Osteoblast (primary cell): ENCODE measurements at places on chromosomes 5 and 9. TPM values are rescaled to one million over a fixed set of nuclear protein-coding genes. Genes with fewer than 3 reads are reported as not detected.
A peak's percentile ranks its signal among the peaks of the same experiment; 100 is the strongest.

GPR151 gene
- total RNA-seq = not detected in 2 replicates

DNA sequence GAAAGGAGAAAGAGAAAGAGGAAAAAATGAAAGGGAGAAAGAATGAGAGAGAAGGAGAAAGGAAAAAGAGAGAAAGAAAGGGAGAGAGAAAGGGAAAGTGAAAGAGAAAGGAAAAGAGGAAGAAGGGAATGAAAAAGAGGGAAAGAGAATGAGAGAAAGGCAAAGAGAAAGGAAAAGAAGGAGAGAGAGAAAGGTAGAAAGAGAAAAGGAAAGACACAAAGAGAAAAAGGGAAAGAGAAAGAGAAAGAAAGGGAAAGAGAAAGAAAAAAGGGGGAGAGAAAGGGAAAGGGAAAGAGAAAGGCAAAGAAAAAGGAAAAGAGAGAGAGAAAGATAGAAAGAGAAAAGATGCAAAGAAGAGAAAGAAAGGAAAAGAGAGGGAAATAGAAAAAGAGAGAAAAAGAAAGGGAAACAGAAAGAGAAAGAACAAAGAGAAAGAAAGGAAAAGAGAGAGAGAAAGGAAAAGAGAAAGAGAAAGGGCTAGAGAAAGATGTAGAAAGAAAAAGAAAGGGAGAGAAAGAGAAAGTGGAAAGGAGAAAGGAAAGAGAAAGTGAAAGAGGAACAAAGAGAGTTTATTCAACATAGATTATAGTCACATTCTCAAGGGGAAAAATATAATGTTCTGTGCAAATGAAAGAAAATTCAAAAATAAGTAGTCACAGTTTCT lies 165.2 kb downstream of the TMEM38B start:
- no peaks in the 10 kb centered on the region for H3K4me1 ChIP-seq
- H3K27me3 ChIP-seq = no peaks in the 10 kb centered on the region
- no peak overlapping the region for H3K27ac ChIP-seq
- H3K4me3 ChIP-seq = no peak overlapping the region

CTSV gene
- 0.29 and 0.36 TPM in 2 replicates for total RNA-seq

DNA sequence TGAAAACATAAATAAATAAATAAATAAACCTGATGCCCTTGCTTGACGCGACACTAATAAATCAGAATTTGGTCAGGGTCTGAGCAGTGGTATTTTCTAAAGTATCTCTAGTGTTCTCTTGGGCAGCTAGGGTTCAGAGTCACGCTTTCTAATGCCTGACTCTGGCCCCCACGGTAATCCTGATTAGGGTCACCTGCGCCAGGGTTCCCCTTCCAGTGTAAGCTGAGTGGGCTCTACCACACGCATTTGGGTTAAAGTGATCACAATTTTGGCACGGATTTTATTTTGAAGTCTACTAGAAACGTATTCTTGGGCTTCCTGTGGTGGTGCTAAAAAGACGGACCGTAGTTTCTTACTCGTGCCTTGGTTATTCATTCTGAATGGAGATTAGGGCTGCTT lies 651 bp downstream of the TTC1 start:
- peak overlapping the region; percentile 87 for H3K4me3 ChIP-seq
- no peaks in the 10 kb centered on the region for H3K27me3 ChIP-seq
- peaks cover 13% of the 10 kb centered on the region for H3K4me1 ChIP-seq
- peaks cover 6% of the 10 kb centered on the region for H3K36me3 ChIP-seq
- H3K27ac ChIP-seq = peak overlapping the region; percentile 96
- DNase-seq = no peak

GRCh38 chr5:168086104-168086610 lies 205.3 kb upstream of the WWC1 start:
- no peaks in the 10 kb centered on the region for H3K36me3 ChIP-seq
- no peaks in the 10 kb centered on the region for H3K27me3 ChIP-seq
- H3K27ac ChIP-seq = peak overlapping the region; percentile 1
- no peak for DNase-seq

GRCh38 chr9:101098392-101098791 lies 69.9 kb downstream of the PLPPR1 start:
- H3K36me3 ChIP-seq = no peaks in the 10 kb centered on the region
- no peak overlapping the region for H3K4me3 ChIP-seq
- H3K27ac ChIP-seq = no peak overlapping the region
- no peaks in the 10 kb centered on the region for H3K4me1 ChIP-seq
- DNase-seq = no peak

GRCh38 chr9:119412399-119412798 lies 43.2 kb upstream of the BRINP1 start:
- H3K4me1 ChIP-seq = no peaks in the 10 kb centered on the region
- H3K27ac ChIP-seq = no peak overlapping the region
- H3K36me3 ChIP-seq = no peaks in the 10 kb centered on the region
- no peak for DNase-seq
- no peaks in the 10 kb centered on the region for H3K27me3 ChIP-seq
- H3K4me3 ChIP-seq = no peak overlapping the region

CKMT2 gene
- 0.88 and 1.4 TPM in 2 replicates for total RNA-seq

GRCh38 chr9:129094387-129095169 lies 13.7 kb downstream of the DOLPP1 start:
- peaks cover 11% of the 10 kb centered on the region for H3K36me3 ChIP-seq
- no peaks in the 10 kb centered on the region for H3K27me3 ChIP-seq
- H3K4me1 ChIP-seq = no peaks in the 10 kb centered on the region
- H3K27ac ChIP-seq = no peak overlapping the region

DNA sequence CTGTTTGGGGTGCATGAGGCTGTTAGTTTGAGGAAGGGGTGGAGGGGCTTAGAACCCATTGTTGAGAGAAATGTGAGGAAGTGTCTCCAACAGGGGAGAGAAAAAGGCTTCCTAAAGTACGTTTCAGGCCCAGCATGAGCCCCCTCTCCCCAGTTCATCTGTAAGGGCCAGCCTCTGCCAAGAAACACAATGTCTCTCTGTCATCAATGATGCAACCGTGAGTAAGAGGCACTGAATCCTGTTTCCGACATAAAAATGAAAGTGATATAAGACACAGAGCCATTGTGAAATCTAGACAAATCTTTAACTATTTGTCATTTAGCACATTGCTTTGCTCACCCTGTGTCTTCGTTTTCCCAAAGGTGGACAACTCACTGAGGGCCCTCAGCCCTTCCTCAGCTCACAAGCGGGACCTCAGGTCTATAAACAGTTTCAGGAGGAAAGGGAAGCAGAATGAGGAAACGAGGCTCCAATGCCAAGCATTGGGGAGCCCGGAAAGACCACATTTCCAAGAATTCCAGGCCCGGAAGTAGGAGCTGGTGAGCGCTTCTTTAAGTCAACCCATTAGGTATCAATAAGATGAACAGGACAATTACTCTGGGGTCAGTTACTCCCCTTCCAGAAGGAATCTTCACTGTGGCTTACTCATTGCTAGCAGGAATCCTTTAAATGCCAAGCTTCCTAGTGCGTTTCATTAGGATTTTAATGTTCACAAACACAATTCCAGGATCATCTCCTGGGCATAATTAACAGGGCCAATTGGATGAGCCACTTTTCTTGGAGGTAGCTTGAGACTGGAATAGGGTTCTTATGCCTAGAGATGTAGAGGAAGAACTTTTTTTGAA lies 59.0 kb upstream of the KLF4 start:
- H3K27ac ChIP-seq = peak overlapping the region; percentile 80
- no peaks in the 10 kb centered on the region for H3K27me3 ChIP-seq
- peak; percentile 58 for DNase-seq
- no peaks in the 10 kb centered on the region for H3K36me3 ChIP-seq
- peak overlapping the region; percentile 58 for H3K4me3 ChIP-seq
- H3K4me1 ChIP-seq = peaks cover 18% of the 10 kb centered on the region

DNA sequence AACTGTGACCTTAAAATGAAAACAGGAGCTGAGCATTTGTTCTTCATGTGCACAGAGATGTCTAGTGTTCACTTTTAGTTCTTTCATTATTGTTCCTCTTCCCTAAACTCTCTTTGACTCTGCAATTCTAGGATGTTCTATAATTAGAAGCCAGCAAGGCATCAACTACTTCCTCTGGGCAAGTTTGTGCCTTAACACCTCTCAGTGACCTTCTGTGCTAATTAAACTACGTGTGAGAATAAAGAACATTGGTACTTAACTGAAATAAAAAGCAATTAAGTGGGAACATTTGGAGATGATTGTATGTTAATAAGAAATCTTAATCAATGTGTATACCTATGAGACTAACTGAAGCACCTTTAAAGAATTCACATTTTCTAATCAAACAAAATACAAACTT lies 242.8 kb downstream of the RASEF start:
- no peak overlapping the region for H3K27ac ChIP-seq
- DNase-seq = no peak

DNA sequence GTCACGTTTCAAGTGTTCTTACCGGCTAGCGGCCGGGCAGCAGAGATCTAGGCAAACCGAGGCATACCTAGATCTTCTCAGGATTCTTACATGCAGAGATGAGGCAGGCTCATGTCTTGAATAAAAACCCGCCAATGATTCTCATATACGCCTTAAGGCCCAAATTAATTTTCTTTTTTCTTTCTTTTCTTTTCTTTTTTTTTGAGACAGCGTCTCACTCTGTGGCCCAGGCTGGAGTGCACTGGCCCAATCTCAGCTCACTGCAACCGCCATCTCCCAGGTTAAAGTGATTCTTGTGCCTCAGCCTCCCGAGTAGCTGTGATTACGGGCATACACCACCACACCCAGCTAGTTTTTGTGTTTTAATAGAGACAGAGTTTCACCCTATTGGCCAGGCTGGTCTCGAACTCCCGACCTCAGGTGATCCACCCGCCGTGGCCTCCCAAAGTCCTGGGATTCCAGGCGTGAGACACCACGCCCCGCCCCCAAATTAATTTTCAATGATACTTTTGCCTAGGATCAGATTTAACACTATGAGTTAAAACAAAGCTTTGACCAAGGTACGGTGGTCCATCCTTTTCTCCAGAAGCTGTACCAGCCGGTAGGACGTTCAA lies 1.5 kb downstream of the C9orf40 start:
- H3K4me3 ChIP-seq = peak overlapping the region; percentile 97
- peak overlapping the region; percentile 86 for H3K27ac ChIP-seq
- no peaks in the 10 kb centered on the region for H3K27me3 ChIP-seq
- no peak for DNase-seq
- no peaks in the 10 kb centered on the region for H3K36me3 ChIP-seq

- H3K36me3 ChIP-seq = no peaks in the 10 kb centered on the region
- peaks cover 42% of the 10 kb centered on the region for H3K4me1 ChIP-seq
- DNase-seq = peak; percentile 96
- H3K4me3 ChIP-seq = peak within 1 kb of the TSS; percentile 76
- no peaks in the 10 kb centered on the region for H3K27me3 ChIP-seq
Measured at GRCh38 chr9:129752900-129753729, at the start of gene PTGES. Gene PTGES, minus strand, starts transcription at chr9:129753042. Its CDS starts 30 bp downstream, at chr9:129753012.

PARP8 gene
- total RNA-seq = 22.1 and 30.8 TPM in 2 replicates

FOXD4L4 gene
- total RNA-seq = under 0.01 TPM in 2 replicates

NUTM2F gene
- not detected in 2 replicates for total RNA-seq

DNA sequence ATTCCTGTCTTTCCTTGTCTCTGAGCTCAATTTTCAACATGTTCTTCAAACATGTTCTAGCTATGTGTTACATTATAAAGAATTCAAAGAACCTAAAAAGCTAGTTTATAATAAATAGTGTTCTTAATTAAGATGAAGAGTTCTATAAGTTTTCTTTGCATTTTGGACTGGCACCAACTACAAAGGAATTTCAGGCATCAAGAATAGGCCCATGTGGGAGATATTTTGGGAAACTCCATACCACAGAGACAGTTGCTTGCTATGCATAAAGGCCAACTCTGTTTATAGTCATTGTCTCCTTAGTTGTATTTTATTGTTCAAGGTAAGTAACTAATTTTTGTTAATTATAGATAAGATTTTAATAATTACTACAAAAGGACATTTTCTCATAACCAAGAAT lies 4.5 kb downstream of the SLF1 start:
- H3K27me3 ChIP-seq = no peaks in the 10 kb centered on the region
- H3K4me3 ChIP-seq = no peak overlapping the region
- H3K27ac ChIP-seq = no peak overlapping the region
- no peaks in the 10 kb centered on the region for H3K36me3 ChIP-seq

DNA sequence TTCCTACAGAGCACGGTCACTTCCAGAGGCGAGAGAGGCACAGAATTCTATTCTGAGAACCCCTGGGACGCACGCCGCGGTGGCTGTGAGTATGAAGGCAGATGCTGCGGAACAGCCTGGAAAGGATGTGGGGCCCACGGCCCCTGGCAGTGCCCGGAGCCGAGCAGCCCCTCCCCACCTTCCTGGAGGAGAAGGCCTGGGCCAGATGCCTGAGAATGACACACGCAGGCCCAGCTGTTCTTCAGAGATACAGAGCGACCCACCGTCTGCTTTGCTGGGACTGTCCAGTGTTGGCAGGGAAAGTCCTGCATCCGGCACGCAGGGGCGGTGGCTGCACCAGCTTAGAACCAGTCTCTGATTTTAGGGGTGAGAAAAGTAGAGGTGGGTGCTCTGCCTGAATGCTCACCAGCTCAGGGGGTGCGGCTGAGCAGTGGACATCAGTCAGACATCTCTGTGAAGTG lies 116.7 kb upstream of the LPCAT1 start:
- H3K27ac ChIP-seq = no peak overlapping the region
- DNase-seq = no peak
- no peaks in the 10 kb centered on the region for H3K4me1 ChIP-seq
- peaks cover 22% of the 10 kb centered on the region for H3K27me3 ChIP-seq
- H3K36me3 ChIP-seq = no peaks in the 10 kb centered on the region

DNA sequence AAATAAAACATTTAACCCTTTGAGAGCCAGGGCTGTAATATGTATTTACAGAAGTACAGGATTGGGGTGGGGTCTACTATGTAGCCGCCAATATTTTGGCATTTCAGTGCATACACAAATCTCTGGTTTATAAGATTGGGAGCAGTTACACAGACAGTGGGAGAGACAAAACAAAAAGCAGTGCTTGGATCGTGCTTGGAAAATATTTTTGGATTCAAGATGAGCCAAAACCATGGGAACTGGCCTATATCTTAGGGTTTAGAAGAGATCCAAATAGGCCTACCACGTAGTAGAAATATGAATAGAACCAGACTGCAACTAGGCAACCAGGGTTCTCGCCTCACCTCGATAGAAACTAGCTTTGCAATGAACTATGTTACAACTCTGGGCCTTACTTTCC lies 169.6 kb downstream of the SLC12A2 start:
- peaks cover 3% of the 10 kb centered on the region for H3K4me1 ChIP-seq
- H3K27me3 ChIP-seq = no peaks in the 10 kb centered on the region
- no peak overlapping the region for H3K27ac ChIP-seq
- DNase-seq = no peak

- H3K27ac ChIP-seq = no peak overlapping the region
- H3K27me3 ChIP-seq = no peaks in the 10 kb centered on the region
- H3K4me1 ChIP-seq = peaks cover 16% of the 10 kb centered on the region
- H3K4me3 ChIP-seq = no peak overlapping the region
- peaks cover 11% of the 10 kb centered on the region for H3K36me3 ChIP-seq
- DNase-seq = no peak
Measured at GRCh38 chr9:112872019-112872418, 18.7 kb downstream of the SLC46A2 start.
